ENCODE measurements at places on chromosomes 5 and 9.
A peak's percentile ranks its signal among the peaks of the same experiment; 100 is the strongest.

- DNase-seq, result no peak
These were observed 144.5 kb upstream of the NUDT12 start for GRCh38 chr5:103706939-103707682.

GRCh38 chr5:42274913-42275312 is 148.3 kb upstream of the GHR start:
- DNase-seq, result no peak

- no peak for DNase-seq
These were observed 48.4 kb downstream of the ACTBL2 start for GRCh38 chr5:57434227-57434640.

DNA sequence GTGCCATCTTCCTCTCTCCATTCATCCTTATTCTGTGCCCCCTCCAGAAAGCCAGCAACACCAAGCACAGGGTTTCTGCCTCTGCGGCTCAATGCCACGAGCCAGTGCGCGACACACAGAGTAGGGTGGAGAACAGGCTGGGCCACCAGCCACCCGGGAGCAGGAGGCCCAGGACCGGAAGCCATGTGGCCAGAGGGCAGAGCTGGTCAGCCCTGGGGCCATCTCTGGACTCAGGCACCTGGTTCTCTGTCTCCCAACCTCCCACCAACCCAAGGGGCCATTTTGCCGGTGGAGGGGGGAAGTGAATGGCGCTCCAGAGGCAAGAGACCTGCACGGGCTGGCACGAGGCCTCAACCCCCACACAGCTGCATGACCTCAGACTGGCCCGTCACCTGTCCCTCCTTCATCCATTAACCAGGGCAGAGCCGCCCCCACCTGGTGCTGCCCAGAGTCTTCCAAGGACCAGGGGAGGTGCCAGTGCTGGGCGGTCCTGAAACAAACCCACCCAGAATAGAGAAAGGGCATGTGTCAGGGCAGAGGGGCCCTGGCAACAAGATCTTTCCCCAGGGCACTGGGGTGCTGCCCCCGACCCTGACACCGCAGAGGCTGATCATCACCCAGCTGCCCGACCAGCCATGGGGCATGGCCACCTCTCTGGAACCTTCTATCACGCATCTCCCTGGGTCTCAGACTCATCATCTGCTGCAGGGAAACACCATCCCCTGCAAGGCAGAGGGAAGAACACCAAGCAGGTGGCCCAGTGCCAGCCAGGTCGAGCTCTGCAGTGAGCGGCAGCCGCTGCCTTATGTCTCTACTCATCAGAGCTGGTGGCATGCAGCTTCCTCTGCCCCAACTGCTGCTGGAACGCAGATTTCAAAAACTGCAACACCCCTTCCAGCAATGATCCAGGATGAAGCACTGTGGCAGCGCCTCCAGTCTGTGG is 11.9 kb downstream of the VAV2 start:
- no peak for DNase-seq

DNA sequence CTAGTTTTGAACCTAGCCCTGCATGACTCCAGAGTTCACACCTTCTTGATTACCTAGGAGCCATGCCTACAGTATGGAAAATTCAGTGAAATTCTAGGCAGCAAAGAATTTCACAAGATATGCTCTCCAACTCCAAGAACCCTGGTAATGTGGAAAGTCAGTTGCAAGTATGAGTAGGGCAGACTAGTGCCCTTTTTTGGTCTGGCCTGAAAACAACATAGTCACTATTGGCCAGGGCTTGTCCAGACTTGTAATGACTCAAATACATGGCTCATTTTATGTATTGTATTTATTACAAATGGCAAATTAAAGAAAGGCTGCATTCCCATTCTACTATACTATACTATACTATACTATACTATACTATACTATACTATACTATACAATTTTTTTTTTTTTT is 160.4 kb downstream of the ESM1 start:
- no peak for DNase-seq

DNA sequence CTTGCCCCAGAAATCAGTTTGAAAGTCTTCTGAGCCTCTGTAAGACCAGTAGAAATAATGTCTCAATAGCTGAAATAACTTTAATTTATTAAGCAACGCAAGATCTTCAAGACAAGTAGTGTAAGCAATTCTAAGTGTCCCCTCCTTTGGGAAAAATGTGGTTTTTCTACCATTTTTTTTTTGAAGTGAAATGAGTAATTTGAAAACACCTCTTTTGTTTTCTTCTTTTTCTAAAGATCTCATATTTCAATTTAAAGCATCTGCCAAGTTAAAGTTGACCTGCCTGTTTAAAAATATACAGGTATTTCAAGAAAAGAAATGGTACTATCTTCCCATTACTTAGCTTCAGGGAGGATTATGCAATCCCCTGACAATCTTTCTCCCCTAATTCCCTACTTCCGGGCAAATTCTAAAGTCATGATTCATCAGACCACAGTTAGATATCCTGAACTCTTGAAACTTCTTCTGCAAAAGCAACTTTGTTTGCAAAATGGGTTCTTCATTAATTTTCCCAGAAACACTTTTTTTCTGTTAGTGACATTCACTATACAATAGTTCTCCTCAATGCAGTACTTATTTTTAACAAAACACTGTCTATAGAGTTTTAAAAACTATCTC is 7.8 kb upstream of the ANXA1 start:
- no peak for DNase-seq

DNA sequence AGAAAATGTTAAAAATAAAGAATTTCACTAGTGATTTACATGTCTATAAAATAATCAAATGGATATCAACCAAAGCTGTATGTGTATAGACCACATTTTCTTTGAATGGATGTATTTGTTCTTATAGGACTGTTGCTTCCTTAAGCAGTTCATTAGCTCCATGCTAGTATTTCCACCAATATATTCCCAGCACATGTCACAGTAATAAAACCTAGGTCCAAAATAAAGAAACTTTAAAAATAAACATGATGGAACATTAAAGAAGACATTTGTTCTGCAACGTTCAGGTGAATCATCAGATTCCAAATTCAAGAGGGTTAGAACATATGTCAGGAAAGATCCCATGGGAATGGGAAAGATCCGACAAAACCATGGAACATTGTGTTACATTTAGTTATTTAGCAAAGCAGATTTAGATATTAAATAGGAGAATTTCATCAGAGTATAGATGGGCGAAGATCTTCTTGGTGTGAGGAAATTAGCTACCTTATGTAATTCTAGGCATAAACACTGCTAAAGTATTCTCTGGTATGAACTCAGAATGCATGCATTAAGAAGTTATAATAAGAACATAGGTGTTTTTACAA is 490.7 kb downstream of the CDH18 start:
- DNase-seq, result no peak

DNA sequence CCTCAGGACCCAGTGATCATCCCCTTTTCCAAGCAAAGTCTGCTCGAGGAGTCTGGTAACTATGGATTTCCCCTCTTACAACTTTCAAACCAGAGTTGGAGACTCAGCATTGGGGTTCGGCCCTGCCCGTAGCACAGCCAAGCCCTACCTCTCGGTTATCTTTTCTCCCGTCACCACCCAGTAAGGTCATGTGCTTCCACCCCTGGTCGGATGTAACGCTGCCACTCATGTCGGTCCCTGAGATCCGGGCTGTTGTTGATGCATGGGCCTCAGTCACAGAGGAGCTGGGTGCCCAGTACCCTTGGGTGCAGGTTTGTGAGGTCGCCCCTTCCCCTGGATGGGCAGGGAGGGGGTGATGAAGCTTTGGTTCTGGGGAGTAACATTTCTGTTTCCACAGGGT is 1.2 kb downstream of the GALT start:
- no peak for DNase-seq

- no peak for DNase-seq
These were observed 236.5 kb downstream of the DMRTA1 start for GRCh38 chr9:22682961-22683699.

DNA sequence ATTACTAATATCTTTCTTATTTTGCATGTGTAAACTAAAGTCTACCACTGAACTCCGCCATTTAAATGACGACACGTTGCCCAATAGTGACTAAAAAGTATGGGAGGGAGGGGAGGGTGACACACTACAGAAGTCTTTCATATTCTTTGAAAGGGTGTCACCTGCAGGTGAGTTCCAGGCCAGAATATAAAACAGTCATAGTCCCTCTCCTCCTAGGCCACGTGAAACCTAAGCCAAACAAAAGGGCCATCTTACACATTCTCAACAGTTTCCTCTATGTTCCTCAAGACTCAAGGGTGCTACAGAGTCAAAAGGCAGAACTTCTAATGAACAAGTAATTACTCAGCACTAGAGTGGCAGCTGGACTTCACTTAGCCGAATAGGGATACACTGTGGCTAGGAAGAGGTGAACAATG is 6.4 kb downstream of the CEMIP2 start:
- DNase-seq, result no peak

- no peak for DNase-seq
These were observed 137.1 kb downstream of the SUSD1 start for GRCh38 chr9:112038017-112038408.

- no peak for DNase-seq
These were observed 214.9 kb upstream of the WWC1 start for GRCh38 chr5:168076561-168076991.

DNA sequence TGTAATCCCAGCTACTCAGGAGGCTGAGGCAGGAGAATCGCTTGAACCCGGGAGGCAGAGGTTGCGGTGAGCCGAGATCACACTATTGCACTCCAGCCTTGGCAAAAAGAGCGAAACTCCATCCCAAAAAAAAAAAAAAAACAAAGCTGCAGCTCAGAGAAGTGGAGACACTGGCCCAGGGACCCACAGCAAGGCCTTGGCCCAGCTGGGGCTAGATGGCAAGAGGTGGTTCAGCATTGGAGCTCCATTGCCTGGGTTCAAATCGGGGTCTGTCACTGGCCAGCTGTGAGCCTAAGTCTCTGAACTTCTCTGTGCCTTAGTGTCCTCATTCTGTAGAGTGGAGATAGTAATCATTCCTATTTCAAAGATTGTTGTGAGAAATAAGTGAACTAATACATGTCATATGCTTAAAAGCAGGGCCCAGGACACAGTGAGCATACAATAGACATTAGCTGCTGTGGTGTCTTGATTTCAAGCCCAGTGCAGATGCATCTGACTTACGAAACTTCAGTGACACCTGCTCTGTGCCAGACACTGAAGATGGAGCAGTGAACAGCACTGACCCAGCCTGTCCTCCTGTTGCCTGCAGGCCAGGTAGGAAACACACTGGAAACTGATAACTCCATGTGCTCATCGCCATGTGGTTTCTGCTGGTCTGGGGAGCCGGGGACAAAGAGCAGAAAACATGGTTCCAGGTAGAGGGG is 127.7 kb downstream of the C9orf50 start:
- no peak for DNase-seq

GRCh38 chr9:2493529-2493928 is 128.1 kb upstream of the VLDLR start:
- DNase-seq, result no peak

- DNase-seq, result no peak
These were observed 556.0 kb downstream of the EBF1 start for GRCh38 chr5:158543539-158544387.

DNA sequence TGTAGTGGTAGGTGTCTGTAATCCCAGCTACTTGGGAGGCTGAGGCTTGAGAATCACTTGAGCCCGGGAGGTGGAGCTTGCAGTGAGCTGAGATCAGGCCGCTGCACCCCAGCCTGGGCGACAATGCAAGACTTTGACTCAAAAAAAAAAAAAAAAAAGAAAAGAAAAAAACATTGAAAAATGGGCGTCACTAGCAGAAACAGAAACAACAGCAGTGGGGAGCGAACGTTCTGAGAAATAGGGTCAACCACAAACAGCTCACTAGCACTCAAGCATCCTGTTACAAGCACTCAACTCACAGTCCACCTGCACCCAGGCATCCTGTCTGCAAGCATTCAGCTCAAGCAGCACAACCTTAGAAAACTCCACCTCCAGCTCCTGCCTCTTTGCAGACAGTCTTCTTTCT is 17.2 kb downstream of the TRIM14 start:
- peak; percentile 69 for DNase-seq

DNA sequence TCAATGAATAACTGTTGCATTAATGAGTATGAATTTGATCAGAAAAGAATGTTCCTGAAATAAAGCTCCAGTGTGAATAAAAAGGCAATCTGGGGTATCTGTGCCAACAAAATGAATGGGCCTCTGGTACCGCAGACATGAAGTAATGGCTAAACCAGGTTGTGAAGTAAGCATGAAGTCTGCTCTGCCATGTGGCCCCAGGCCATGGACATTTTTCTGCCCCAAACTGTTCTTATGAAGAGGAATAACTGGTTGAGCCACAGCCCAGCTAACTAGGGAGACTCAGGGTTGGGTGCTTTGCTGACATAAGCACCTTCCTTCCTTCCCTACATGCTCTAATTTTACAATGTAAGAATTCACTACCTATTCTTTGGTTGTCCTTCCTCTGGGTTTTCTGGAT is 147.4 kb upstream of the LRRTM2 start:
- DNase-seq, result no peak

GRCh38 chr5:58503390-58504046 is 12.3 kb downstream of the GAPT start:
- no peak for DNase-seq

DNA sequence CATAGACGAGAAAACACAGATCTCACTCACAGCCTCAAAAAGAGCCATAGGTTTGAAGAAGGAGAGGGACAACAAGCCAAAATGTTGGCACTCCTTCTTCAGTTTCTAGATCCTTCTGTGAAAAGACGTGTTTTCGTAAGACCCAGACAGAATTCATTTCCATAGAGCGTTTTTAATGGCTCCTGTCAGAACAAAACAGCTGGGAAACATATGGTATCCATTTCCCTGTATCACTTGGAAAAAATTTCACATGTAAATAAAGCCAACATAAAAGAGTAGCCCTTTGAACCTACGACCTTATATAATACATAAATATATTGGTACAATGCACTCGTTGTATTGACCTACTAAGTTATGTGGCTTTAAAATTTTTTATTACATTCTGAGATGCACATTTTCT is 108.1 kb downstream of the SNCAIP start:
- no peak for DNase-seq

- DNase-seq, result no peak
These were observed 24.2 kb downstream of the TGFBR1 start for GRCh38 chr9:99129091-99129490.

- DNase-seq, result no peak
These were observed 152.7 kb upstream of the ACTBL2 start for GRCh38 chr5:57635146-57635777.

DNA sequence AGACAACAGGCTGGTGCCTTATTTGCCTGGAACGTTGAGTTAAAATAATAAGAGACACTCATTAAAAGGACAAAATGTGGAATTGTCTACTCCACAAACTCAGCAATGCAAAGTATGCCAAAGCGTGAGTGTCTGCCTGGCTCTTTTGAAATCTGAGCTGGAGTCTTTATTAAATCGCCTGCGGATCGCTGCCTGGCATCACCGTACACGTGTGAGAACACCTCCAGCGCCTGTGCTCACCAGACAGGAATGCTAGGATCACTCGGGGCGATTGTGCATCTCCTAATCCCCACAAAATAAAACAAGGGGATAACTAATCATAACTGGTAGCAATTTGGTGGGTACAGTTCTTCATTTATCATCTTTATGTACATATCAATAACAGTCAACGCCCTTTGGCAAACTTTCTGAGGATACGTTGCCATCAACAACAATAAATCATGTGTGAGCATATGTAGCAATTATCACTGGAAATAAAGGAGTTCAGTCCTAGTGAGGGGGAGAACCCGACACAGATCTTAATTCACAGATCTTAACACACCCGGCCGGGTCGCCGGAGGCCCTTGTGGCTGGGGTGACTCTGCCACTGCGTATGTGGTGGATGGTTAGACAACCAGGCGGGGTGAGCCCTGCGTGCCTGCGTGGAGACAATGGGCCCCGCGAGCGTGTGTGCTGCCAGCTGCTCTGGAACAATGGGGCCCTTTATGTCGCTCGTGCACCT is 284.9 kb upstream of the IRX1 start:
- no peak for DNase-seq

- no peak for DNase-seq
These were observed 21.6 kb downstream of the DAB2IP start for GRCh38 chr9:121672986-121673385.

GRCh38 chr5:169946743-169947295 is 33.5 kb downstream of the INSYN2B start:
- DNase-seq, result no peak
